ENCODE measurements at places on chromosomes 2 and 18.

- DNase-seq: no peak
Measured at GRCh38 chr2:21194147-21194546, 70.4 kb downstream of the TDRD15 start.

DNA sequence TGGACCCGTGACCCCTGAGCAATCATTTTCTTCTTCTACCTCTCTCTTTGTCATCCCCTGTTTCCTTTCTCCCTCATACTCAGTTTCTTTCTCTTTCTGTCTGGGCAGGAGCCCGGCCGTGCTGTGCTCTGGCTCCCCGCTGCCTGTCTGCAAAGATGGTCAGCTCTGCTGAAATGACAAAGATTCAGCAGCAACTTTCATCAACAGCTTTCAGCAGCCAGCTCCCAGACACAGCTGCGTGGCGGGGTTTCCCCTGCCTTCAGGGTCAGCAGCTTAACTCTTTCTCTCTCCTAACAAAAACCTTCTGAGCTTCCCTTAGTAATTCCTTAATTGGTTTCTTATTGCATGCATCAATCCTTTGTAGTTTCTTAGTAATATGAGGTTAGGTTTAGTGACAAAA, 1234.4 kb downstream of the CNTNAP5 start:
- no peak for DNase-seq

DNA sequence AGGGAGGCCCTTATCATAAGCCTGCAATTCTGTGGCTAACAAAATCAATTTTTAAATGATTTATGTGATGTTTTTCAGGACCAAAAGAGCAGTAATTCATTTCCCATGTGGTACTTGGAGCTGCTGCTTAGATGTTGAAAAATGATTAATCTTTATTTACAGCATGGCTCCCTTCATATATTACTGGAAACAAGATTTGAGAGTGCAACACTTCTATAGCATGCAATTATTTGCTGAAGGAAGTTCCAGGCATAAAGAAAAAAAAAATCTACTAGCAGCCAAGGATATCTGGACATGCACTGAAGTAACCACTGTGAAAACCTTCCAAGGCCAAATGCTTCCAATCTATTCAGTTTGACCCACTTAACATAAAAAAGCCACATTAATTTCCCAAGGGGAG, 186.3 kb downstream of the SLC8A1 start:
- no peak for DNase-seq

DNA sequence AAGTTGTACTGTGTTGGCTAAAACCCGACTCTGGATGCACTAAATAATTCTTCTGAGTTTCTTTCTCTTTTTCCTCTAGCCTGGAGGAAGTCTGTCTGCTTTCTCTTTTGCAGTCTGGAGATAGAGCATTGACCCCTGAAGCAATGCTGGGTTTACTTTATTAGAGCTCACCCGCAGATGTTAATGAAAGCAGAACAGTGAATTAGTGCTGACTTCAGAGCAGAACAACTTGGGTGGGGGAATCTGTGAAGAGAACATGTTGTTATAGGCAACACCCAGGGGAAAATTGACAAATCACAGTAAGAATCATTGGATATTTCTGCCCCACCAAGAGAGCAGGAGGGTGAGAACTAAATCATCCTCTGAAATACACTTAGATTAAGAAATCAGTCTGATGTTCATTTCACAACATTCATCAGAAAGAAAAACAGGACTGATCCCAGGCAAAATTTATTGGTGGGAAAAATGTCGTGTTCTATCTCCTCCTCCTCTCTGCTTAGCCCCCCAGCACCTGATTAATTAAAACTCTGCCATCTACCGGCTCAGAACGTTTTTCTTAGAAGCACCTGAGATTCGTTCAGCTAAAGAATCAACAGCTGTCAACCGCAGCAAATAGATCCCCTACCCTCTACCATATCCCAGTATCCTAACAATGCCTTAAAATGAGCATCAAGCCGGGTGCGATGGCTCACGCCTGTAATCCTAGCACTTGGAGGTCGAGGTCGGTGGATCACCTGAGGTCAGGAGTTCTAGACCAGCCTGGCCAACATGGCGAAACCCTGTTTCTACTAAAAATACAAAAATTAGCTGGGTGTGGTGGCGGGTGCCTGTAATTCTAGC, 165.1 kb downstream of the FMNL2 start:
- DNase-seq: no peak

DNA sequence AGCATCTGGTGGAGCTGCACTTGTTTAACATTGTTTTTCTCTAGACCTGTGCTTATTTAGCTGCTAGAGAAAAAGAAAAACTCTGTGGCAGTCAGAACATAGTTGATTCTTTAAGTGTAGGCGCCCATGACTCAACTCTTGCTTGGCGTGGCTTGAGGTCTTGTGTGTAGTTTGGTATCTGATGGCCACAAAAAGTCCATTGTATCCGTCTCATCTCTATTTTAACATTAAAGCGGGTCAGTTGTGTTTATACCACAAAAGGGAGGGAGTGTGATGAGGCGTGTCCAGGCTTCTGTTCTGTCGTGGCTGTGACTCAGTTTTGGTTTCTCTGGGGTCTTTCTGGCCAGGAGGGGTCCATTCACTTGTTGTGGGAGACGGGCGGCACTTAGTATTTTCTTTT, 24.2 kb upstream of the UGT1A8 start:
- DNase-seq: no peak
